ENCODE measurements at places on chromosomes 2 and 18.

- no peak for DNase-seq
Observed at GRCh38 chr2:54497763-54498680, 41.9 kb downstream of the SPTBN1 start.

- DNase-seq = no peak
Observed at GRCh38 chr2:65326276-65326675, 98.6 kb downstream of the ACTR2 start.

DNA sequence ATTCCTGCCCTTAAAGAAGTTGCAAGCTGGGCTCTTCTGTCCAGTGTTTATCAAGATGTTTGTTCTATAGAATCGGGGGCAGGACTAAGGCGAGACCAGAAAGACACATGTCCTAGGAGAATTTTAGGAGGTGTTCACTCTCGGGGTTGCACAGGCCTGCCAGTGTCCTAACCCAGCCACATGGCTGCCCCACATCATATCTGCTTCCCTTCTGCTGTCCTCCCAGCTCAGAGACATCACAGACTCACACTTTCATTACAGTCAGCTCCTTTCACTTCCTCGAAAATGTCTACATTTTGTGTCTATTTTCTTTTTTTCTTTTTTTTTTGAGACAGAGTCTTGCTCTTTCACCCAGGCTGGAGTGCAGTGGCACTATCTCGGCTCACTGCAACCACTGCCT is 10.7 kb upstream of the MRO start:
- DNase-seq = no peak

- no peak for DNase-seq
Observed at GRCh38 chr2:177806025-177806424, 266.6 kb downstream of the PDE11A start.

DNA sequence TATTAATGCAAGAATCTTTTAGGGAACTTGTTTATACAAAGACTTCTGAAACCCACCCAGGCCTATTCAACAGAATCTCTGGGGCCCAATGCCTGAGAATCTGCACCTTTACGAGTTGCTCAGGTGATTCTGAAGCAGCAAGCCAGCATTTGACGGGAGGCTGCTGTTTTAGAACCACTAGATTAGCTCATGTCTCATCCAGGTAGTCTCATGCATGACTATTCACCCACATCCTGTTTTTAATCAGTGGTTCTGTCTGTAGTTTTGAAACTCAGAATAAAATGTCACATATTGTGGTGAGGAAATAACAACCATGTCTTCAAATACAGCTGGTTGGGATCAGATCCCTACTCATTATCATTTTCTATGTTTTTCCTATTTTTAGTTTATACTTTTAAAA is 39.5 kb downstream of the CYTIP start:
- peak; percentile 69 for DNase-seq

DNA sequence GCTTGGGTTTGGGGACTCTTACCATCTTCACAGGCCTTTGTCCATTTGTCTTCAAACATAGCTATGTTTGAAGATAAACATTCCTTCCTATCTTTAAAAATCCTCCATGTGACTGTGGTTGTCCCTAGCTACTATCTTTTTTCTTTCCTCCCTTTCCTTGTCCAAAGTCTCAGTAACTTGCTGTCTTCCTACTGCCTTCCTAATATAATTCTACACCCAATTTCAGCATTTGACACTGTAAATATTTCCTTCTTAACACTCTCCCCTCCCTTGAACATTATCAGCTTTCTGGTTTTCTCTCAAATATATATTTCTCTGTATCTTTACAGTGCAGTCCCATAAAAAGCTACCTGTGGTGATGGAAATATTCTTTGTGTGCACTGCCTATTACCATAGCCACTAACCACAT is 5.3 kb upstream of the SP3 start:
- no peak for DNase-seq

GRCh38 chr2:122643725-122644329 is 888.4 kb downstream of the TSN start:
- no peak for DNase-seq

- DNase-seq = no peak
Observed at GRCh38 chr2:49931241-49931640, 776.9 kb upstream of the FSHR start.

DNA sequence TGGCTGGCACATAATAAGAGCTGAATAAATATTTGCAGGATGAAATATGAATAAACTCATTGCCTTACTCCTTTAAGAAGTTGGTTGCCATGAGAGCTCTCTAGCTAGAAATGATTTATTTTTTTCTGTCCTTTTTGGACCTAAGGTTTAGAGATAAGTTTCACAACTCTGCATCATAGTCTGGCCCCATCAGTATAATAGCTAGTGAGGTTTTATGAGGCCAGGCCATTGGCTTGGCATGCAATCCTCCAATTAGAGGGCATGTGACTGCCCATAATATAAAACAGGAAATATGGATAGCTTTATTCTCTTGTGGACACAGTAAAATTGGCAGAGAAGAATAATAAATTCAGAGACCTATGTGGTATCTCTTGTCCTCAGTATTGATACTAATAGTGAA is 26.2 kb upstream of the INSIG2 start:
- no peak for DNase-seq
